Stimulated activated CD4-positive, alpha-beta T cell treated with anti-CD3 and anti-CD28 coated beads, TNF-alpha, amount 100 ng/mL, for 4 hours (primary cell): ENCODE measurements at places on chromosomes 7 and 10.

DNA sequence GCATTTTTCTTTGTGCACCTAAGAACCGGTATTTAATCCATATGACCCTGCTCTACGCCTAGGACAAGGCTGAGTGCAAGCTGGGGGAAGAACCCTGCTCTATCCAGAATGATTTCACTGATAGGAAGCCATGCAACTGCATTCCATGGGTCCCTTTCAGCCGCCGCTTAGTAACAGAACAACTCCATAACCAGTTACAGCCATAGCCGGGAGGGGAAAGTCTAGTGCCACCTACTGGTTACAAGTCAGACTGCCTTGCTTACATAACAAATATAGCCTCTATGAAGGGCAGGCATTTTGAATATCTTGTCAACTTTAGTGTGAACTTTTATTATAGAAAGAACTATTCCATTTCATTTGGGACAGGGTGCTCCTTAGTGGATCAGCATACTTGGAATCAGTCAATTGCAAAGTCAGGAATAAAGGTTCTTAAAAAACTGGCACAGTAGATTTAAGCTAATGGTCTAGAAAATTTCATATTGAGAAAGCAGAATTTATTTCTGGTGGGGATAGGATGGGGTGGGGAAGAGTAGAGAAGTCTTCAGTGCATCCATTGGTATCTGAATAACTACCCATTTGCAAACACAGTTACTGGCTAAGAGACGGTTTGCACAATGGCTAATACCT lies 521.7 kb downstream of the ADRA2A start:
- no peak for DNase-seq

GRCh38 chr10:132063432-132063831 lies 2.3 kb upstream of the JAKMIP3 start:
- no peak for DNase-seq

GRCh38 chr7:107858280-107858679 lies 32.7 kb upstream of the DLD start:
- DNase-seq: no peak

DNA sequence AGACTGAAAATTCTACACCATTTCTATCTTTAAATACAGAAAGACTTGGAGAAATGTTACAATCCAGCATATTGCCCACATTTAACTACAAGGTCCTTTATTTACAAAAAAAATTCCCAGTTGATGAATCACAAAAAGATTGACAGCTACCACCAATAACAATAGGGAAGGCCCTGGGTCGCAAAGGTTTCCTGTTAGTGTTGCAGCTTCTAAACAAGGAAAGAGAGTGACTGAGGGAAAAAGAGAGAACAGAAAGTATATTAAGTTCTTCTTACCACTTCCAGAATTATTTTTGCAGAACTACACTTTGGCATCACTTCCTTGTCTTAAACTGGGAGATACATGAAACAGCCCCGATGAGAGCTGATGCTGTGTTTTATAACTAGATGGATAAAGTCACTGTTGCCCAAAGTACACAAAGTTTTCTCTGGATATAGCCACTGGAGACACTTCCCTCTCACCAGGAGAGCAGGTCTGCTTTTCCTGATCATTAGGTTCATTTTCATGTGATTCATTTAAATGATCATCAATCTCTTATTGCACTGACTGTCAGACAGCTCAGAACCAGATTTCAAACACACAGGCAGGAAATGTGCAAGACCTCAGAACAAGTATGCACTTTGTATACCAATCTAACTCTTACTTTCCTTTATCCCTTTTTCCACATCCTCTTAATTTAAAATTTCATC lies 57.0 kb downstream of the SHTN1 start:
- no peak for DNase-seq

DNA sequence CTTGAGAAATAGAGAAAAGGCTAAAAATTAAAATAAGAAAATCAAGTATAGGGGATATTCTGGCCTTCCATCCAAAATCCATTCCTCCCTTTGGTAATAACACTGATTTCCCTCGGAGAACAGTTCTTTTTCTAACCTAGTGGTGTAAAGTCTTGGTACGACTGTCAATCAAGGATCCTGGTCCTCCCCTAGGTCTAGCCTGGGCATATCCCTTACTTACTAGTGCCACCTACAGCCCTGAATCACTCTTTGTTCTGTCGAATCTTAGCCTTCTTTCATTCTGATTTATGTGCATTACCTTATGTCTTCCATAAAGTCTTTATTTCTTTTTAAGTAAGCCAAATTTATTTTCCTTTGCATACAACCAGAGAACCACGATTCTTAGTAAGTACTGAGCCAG lies 298.7 kb upstream of the LRRTM3 start:
- DNase-seq: no peak

DNA sequence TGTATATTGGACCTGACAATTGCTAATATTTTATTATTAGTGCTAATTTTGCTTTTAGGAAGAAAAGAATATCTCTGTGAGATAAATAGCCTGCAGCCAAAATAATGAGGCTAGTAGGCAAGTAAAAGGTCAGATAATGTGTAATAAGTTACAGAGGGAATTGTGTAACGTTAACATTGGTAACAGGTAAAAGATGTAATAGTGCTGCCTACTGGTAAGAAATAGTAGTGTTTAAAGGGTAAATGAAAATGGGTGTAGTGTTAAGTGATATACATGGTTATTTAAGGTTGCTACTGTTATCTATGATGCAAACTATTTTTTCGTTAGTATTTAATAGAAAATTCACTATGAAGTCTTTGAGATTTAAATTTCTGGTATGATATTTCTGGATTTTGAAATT lies 9.2 kb upstream of the FOXP2 start:
- no peak for DNase-seq

GRCh38 chr10:71971769-71972555 lies 7.8 kb downstream of the CHST3 start:
- DNase-seq: no peak

DNA sequence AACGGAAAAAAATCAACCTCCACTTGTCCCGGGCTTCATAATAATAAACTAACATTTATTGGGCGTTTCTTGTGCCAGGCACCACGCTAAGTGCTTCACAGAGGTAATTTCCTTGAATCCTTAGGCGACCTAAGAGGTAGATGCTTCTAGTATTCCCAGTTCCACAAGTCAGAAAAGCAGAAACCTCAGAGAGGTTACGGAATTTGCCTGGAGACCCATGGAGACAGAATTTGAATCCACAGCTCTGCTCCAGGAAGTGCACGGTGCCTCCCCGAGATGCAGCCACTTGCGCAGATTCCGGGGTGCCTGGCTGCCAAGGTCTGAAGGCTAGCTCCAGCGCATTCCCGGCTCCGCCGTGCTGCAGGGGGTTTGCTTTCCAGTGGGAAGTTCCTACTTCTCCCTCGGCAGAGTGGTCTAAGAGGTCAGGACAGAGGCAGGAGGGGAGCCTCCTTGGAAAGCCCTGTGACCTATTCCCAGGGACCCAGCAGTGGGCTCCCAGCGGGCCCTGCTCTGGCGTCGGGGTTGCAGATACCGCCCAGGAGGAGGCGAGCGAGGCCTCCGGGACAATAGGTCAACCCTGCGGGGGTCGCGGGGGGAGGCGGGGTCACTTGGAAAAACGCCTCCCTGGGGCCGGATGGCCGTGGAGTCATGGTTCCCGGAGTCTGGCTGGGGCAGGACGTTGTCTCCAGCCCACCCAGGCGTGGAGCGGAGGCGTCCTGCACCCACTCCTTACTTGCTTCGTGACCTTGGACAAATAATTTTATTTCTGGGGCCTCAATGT lies 10.1 kb upstream of the NKX2-3 start:
- DNase-seq: no peak

- DNase-seq: no peak
These were observed 13.1 kb upstream of the FBXW4 start for GRCh38 chr10:101708073-101708472.

DNA sequence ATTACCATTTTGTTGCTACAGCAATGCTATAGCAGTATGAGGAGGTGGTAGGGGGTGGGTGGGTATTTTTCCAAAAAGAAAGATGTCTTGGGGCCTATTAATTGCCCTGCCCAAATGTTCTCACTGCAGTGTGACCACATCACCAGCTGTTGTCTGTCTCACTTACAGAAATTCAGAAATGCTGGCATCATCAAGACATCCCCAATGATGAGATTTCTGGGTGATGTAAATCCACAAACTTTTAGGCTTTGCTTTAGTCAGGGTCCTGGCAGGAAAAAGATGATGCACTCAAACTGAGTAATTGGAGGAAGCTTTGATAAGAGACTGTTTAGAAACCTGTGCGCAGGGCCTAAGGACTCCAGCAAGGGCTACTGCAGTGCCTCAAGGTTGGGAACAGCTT lies 56.2 kb upstream of the OPN4 start:
- DNase-seq: no peak
